Neural crest cell (in vitro differentiated cells): ENCODE measurements at places on chromosomes 5 and 9.

DNA sequence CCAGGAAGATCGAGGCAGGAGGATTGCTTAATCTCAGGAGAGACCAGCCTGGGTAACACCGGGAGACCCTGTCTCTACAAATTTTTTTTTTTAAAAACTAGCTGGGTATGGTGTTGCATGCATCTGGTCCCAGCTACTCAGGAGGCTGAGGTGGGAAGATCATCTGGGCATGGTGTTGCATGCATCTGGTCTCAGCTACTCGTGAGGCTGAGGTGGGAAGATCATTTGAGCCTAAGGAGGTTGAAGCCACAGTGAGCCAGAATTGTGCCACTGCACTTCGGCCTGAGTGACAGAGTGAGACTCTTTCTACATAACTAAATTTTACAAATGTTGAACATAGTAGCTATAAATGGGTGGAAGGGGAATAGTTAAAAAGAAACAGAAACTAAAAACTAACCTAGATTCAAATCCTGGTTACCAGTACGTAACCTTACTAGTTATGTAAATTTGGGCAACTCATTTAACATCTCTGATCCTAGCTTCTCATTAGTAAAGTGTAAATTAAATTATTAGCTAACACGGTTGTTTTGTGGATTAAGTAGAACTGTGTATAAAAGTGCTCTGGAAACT lies 41.7 kb downstream of the TMEM161B start:
- no peak for DNase-seq

DNA sequence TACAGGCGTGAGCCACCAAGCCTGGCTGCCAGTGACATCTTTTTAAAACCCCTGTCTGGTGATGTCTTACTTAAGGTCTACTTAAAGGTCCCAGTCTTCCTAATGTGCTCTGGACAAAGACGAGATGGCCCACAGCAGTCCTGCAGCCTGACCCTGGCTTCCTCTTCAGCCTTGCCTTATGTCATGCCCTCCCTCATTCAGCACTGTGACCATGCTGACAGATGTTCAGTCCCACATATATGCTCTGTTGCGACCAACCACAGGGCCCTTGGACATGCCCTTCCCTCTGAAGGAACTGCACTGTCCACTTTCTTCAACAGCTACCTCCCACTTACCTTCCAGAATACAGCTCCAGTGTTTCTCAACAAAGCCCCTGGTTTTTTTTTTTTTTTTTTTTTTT lies 172.8 kb upstream of the PANK3 start:
- no peak for DNase-seq

DNA sequence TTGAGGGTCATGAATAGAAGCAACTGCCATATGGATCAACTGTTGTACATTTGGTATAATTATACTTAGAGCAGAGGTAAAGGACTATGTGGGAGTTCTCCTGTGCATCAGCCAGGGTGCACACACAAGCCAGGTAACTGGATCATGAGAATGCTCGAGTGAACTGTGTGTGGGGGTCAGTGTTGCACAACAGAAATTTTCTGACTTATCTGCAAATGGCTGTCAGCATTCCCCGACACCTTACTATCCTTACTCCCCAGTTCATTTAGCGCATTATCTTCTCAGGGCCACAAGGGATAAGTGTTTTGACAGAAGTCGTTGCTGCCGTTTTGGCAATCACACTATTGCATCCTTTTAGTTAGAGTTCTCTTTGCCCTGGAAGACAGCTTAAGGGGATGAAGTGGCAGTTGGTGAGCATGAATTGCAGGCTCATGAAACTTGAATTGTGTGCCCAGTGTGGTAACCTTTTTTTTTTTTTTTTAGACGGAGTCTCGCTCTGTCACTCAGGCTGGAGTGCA lies 1.7 kb downstream of the CANX start:
- DNase-seq = no peak

DNA sequence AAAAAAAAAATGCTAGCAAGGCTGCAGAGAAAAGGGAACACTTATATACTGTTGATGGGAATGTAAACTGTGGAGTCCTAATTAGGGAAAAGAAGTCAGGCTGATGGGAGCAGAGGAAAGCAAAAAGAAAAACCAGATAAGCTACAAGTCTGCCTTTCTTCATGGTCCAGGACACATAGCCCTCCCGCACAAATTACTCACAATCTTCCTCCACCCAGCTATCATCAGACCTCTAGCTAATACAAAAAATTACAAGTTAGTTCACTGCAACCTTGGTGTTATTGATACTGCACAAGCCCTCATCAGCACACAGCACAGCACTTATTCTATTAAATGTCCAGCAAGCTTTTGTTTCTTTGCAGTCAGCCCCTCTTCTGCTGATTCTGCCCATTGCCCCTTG lies 186.0 kb upstream of the ADRA1B start:
- DNase-seq = no peak

- no peak for DNase-seq
Observed at GRCh38 chr5:38443390-38443789, 113.1 kb downstream of the LIFR start.

DNA sequence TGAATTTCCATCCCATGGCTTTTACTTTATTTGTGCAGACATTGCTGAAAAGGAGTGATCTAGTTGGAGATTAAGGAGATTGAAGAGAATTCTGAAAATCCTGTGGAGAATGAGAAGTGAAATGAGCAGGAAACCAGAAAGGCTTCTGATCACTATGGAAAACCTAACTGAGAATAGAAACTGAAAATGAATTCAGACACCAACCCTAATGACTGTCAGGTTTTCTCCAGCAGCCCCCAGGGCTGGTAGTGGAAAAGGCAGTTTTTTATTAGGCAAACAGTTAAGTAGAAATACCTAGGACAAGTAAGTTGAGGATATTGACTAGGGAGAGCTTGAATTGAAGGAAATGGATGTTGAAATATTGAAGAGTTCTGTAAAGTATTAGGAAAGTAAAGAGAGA lies 14.7 kb upstream of the ARRDC3 start:
- DNase-seq = no peak

- DNase-seq = no peak
Observed at GRCh38 chr9:130688072-130688471, 5.5 kb upstream of the EXOSC2 start.

GRCh38 chr9:110240198-110240597 lies 16.1 kb downstream of the TXN start:
- DNase-seq = no peak

DNA sequence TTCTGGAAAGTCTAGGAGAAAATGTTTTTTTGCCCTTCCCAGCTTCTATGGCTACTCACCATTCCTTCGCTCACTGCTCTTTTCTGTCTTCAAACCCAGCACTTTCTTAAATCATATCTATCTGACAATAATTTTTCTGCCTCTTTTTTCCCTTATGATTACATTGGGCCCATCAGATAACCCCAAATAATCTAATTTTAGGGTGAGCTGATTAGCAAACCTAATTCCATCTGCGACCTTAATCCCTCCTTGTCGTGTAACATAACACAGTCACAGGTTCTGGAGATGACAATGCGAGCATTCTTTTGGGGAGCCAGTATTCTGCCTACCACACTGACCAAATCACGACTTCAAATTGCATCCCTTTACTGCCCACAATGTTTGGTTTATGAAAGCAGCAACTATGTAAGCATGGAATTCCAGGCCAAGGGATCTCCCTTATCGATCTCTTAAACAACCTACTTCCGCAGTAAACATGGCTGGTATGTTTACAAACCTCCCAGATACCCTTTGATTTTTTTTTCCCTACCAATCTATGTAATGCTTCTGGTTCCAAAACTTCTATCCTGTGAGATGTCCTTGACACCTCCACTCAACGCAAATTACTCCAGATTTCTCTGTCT lies 2122.2 kb downstream of the MAT2B start:
- no peak for DNase-seq

DNA sequence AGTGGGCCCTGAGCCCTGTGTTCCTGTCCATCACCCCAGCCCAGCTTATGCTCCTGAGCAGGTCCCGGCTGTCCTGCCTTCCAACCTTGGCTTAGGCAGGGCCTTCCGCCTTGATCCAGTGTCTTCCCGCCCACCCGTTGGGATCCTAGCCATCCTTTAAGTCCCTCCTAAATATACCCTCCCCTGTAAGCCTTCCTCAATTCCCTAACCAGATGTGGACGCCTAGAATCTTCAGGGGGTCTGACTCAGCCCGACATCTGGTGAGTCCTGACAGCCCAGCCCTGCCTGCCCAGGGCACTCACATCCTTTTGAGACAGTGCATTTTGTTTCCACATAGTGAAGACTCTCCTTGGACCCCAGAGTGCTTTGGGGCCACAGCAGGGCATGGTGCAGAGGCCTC lies 23.7 kb downstream of the SLC6A7 start:
- no peak for DNase-seq

- DNase-seq = no peak
Observed at GRCh38 chr5:149820536-149821510, 90.7 kb downstream of the PPARGC1B start.

GRCh38 chr9:38489057-38489456 lies 64.8 kb upstream of the IGFBPL1 start:
- no peak for DNase-seq

DNA sequence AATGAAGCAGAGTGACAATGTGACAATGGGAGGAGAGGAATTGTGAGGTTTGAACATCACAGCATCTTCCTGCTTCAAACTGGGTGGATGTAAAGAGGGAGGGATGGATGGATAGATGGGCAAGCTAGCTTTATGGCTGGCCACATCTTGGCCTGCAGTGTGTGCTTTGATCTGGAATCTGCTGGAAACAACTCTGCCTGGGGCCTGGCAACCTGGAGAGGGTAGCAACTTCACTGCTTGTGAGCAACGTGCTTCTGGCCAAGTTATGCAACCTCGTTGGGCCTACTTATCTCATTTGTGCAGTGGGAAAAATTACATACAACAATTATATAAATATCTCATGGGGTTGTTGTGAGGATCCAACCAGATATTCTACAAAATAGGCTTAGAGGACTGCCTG lies 5.3 kb downstream of the IL9 start:
- no peak for DNase-seq

GRCh38 chr5:118461436-118461835 lies 526.9 kb downstream of the DTWD2 start:
- DNase-seq = no peak

DNA sequence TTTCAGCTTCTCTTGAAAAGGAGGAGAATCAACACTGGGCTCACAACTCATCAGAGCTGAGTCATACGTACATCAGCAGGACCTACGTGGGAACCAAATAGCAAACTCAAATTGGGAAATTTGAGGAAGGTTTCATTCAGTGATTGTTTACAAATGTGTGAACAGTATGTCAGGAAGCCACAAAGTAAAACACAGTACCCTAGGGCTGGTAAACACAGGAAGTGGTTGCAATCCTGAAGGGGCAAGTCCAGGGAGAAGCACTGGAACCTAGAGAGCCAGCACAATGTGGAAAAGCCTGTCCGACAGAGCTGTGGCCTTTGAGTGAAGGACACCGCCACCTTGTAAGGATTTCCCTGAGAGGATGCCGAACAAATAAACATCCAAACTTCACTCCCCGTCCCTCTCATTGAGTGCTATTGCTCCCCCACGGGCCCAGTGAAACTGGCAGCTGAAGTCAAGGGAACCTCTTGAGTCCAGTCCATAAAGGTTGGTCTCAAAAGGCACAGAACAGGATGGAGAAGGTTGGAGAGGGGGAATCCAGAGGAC lies 26.7 kb upstream of the RICTOR start:
- no peak for DNase-seq

DNA sequence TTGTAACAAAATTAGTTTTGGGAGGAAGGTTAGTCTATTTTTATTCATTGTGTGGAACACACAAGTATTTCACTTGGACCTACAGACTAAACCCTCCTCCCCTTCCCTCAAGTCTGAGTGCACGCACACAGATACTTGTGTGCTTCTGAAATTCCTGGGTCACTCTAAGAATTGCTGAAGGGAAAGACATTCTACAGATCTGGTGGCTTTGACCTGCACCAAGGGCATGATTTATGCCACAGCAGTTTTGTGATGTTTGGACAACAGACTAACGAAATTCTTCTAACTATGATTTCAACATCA lies 150.5 kb downstream of the ARL15 start:
- DNase-seq = no peak

DNA sequence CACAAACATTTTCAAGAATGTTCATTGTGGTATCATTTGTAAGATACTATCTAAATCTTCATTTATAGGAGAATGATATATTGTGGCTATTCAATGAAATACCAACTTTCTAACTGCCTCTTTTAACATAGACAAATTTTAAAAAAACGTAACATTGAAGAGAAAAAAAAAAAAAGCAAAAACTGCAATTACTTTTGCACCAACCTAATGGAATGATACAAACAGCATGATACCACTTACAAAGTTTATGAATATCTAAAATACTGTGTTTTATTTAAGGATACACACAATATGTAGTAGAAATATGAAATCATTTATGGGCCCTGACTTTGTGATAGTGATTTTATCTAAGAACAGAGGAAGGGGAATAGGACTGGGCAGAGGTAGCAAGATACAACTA lies 24.1 kb downstream of the PSMD5 start:
- no peak for DNase-seq

GRCh38 chr5:2143646-2144353 lies 261.1 kb upstream of the IRX4 start:
- no peak for DNase-seq

DNA sequence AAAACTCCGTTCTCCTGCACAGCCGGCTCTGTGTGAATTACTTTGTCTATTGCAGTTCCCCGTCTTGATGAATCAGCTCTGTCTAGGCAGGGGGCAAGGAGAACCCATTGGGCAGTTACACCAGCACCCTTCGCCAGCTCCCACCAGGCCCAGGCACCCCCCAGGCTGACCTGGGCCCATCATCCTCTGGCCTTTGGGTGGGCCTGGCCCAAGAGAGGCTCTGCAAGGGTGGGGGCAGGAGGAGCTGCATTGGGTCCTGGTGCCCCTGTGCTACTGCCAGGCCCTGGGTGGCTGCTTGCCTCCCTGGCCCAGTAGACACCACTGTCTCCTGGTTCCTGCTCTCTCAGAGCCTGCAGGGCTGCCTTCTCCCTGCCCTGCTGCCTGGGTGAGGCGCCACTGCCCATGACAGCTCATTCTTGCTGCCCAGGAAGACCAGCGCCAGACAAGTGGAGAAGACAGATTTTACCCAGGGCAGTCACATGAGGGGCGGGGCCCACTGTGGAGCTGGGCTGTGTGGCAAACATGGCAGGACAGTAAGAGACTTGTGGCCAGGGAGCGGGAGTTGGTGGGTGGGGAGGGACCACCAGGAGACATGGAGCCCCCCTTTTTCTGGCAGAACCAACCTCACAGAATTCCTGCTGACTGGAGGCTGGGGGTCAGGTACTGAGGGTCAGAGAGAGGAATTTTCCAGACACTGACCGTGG lies 67.2 kb downstream of the MRPL36 start:
- no peak for DNase-seq

DNA sequence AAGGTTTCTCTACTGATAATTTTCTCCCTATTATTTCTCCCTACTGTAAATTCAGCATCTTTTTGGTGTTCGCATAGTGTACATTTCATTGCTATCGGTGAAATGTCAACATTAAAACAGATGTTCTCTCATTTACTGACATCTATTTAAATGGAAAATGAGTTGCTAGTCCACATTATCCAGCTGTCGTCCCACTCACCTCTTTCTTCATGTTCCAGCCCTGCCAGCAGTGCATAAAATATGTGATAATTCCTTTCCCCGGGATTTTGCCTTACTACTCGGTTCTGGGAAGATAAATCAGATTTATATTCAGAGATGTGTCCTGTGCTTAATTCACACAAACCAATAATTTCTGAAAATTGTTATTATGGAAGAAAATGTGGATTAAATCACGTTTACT lies 155.8 kb downstream of the MYO10 start:
- no peak for DNase-seq
